ENCODE measurements at places on chromosomes 1 and 21.

GRCh38 chr21:38814126-38815059 lies 8.7 kb downstream of the ETS2 start:
- no peak for DNase-seq

DNA sequence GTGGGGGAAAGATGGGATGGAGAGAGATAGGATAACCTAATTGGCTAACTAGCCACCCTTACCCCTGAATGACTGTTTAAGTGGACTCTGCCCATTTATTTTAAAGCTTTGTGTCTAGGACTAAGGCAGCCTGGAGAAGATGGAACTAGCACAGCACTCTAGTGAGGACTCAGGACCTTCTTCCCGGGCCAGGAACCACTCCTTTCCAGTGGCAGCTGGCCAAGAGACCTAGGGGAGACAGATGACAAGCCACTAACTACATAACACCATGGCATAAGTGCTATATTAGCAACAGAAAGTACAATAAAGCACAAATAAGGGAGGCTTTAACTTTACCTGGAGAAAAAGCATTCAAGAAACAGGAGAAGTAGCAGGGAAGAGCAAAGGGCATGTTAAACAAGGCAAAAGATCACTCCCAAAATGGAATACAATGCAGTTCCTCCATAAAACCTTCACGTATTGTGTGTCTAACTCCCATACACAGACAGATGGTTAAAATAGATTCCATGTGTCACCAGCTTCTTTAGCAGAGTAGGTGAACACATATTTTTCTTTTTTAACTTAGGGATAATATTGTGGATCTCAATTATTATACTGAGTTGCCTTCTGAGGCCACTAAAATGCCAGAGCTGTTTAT lies 20.6 kb downstream of the CLCA1 start:
- DNase-seq, result no peak

DNA sequence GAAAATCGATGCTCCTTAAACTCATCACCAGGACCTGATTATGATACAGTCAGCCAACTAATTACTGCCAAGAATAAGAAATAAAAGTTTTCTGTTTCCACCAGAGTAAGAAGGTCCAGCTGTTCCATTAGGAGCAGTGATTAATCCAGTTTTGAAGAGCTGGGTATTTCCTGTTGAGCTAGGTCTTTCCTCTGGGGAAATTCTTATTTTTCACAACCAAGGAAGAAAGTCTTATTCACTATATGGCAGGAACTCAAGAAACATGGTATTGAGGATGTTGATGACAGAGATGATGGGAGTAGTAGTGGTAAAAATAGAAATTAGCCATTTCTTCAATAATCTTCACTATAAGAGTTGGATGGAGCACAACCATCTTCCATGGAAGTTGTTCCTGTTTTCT lies 374.6 kb upstream of the RUNX1 start:
- DNase-seq, result no peak

DNA sequence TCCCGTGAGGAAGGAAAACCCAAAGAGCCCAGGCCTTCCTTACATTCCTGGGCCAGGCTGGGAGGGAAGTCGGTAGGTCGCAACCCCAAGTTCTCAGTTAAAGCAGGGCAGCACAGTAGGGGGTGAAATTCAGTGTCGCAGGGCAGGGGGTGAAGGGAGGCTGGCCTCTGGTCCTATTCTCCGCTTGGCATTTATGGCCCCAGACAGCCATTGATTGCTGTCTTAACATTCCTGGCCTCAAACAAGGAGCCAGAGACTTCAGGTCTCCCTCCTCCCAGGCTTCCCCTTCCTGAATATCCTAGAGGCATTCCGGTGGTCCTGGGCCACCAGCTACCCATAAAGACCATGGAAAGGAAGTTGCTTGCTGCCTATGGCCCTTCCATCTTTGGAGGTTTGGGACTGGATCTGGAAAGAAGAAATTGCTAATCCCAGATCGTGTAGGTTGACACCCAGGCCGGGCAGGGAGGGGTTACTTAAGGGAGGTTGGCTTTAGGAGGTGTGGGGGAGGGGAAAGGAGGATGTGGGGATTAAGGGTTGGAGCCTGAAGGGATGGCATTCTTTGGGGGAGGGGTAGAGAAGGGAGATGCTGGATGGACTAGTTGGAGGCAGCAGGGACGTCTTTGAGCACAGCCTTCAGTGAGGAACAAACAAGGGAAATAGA lies 1.7 kb downstream of the LIN28A start:
- no peak for DNase-seq

DNA sequence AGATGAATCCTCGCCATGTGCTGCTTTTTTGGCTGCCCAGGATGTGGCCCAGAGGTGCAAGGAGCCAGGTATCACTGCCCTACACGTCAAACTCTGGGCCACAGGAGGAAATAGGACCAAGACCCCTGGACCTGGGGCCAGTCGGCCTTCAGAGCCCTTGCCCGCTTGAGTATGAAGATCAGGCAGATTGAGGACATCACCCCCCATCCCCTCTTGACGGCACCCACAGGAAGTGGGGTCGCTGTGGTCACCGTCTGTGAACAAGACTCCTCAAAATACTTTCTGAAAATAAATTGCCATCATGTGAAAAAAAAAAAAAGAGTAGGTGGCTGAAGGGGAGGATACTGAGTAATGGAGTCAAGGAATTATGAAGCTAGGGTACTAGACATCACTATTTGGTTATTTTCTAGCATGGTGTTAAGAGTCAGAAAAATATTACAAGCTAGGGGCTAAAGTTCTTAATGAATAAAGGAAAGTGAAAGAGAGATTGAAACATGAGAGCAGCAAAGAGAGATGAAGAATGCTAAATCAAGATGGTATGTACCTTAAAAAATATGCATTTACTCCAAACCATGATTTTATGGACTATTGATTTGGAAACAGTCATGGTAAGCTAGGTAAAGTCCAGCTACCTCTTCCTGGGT lies 84.9 kb downstream of the CLEC20A start:
- no peak for DNase-seq

GRCh38 chr1:195606483-195606882 lies 1001.8 kb downstream of the KCNT2 start:
- DNase-seq, result no peak

DNA sequence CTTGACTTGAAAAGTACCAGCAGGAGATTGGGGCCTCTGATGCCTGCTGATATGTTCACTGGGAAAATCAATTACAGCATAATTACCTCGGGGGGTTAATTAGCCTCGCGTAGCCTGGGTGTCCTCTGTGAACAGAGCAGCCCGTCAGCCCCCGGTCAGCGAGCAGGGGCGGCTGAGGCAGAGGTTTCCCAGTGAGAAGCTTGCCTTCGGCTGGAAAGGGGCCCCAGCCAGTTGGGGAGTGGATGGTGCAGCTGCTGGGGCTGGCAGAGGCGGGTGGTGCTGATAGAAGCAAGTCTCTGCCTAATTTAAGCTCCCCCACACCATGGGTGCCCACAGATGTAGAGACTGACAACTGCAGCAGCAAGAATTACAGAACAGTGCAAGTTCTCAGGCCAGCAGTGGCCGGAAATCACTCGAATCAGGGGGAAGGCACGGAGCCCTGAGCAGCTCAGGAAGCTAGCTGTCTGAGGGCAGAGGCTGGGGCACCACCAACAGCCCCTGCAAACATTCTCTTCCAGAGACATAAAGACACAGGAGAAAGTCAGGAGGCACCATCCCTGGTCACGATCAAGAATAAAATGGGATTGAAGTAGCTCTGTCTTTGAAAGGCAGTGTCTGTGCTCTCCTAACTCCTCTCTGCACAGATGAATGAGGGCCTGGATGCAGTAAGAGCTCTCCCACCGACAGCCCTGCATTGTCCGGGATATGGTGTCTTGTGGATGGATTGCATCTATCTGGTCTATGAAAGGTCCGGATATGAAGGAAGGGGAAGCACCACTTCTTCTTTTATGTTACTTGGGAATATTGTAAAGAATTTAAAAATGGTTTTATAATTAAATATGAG lies 166.5 kb upstream of the CD34 start:
- no peak for DNase-seq

- no peak for DNase-seq
Observed at GRCh38 chr1:213986020-213986924, 1.5 kb upstream of the PROX1 start.

GRCh38 chr1:93763704-93764365 lies 82.2 kb upstream of the BCAR3 start:
- DNase-seq, result no peak

DNA sequence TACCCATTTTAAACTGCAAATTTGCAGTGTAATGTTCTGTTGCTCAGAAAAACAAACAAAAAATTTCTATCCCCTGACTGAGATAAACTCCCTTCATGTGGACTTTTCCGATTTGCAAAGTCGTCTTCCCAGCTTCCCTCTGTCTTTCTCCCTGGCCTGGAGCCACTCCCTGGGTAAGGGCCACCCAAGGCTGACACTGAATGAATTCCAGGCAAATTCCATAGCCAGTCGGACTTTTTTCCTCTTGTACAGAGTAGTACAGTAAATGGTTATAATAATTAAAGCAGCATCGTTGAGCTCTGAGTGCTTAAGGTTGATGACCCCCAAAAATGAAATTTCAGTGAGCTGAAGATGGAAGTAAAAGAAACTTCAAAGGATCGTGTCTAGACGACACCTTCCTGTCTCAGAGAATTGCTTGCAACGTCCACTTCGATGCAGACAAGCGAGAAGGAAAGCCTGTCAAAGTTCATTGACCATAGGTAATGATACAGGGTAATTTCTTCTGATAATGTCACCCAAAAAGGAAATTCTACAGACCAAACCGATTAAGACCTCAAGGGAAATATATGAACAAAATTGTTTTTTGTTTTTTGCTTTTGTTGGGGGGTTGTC lies 33.6 kb upstream of the LHX8 start:
- DNase-seq, result no peak

- peak; percentile 59 for DNase-seq
Observed at GRCh38 chr21:43646550-43647260, 12.6 kb downstream of the HSF2BP start.

GRCh38 chr1:118151312-118151937 lies 33.6 kb downstream of the SPAG17 start:
- DNase-seq, result no peak

DNA sequence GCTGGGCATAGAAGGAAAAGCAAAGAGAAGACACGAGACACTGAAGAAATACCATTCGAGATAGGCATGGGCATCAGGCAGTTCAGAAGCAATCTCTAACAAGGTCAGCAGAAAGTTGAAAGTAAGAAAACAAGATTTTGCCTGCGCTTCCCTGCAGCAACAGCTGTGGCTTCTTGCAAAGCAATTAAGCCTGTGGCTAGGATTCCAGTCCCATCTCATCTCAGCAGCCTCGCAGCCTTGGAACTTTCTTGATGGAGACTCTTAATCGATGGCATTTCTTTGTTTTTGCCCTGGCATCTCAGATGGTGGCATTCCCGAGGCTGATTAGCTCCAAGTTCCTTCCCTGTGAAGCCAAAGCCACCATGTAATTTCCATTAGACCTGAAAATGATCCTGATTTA lies 64.6 kb upstream of the SPAG17 start:
- DNase-seq, result no peak

GRCh38 chr1:30816211-30817076 lies 58.9 kb upstream of the LAPTM5 start:
- no peak for DNase-seq

GRCh38 chr21:45993210-45994085 lies 11.9 kb downstream of the COL6A1 start:
- DNase-seq, result no peak

- DNase-seq, result no peak
Observed at GRCh38 chr1:66240491-66241484, 293.2 kb upstream of the SGIP1 start.

GRCh38 chr1:168484083-168484482 lies 59.7 kb downstream of the XCL2 start:
- DNase-seq, result no peak

- no peak for DNase-seq
Observed at GRCh38 chr1:74199504-74199903, 1.5 kb downstream of the FPGT start.

DNA sequence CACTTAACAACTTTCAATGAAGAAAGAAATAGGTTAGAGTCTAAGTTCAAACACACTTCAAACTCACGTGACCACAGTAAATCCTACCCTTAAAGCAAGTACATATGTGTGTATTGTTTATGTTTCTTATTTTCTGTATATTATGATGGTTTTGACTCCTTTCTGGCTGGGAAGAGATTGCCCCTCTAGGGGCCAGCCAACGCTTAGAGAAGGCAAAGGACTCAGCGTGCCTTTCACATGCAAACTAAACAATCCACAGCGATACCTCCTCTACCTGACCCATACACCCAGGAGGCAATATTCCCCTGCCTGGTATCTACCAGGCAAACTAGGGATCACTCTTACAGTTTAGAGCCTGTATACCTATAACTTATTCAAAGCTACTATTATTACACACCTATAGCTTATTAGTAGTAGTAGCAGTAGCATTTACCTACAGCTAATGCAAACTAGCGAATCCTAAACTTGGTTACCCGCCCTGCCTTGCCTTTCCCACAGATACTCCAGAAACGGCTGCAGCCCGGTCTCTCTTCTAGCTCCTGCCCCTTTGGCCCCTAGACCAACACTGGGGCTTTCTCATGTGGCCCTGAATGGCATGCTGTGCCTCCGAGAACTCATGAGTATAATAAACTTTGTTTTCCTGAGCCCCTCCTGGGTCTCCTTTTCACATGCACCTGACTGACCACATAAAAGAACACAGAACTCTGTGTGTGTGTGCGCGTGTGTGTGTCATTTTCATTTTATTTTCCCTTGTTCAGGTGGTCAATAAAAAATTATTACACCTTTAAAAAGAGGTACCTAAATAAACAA lies 14.0 kb downstream of the NRIP1 start:
- DNase-seq, result no peak

DNA sequence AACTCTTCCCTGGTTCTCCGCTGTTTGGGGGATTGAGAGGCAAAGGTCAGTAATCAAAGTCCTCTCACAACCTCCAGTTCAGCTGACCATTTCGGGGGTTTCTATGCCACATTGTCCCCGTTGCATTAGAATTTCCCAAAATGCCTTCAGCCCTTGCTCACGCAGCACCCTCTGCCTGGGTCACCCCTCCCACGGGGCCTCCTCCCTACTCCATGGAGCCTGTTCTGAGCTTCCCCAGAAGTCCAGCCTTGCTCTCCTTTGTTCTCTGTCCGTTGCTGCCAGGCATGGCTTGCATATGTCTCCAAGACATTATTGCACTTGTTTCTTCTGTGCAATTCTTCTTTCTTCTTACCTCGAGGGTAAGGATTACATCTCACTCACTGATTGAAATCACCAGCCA lies 16.5 kb downstream of the DMRTB1 start:
- no peak for DNase-seq

DNA sequence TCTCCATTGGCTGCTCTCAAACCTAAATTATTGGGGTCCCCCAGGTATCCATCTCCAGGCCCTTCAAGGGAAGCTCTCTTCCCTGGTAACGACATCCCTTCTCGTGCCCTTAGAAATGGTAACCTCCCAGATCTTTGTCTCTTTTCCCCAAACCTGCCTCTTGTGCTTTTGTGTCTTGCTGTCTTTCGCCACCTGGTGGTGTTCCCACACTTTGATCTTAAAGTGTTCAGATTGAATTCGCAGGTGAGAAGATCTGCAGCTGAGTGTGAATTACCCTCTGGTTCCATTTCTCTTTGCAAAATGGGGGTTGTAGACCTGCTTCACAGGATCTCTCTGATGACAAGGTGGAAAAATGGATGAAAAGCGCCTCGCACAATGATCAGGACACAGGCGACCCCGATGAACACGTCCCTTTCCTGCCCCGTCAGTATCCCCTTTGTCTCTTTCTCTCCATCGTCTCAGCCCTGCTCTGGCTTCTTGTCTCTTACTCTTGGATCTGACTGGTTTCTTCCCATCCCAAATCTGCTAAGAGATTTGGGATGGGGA lies 53.1 kb downstream of the DOP1B start:
- peak; percentile 57 for DNase-seq

Data from T-helper 1 cell (primary cell).